Kidney glomerular epithelial cell (primary cell): ENCODE measurements at places on chromosomes 5 and 9.
A peak's percentile ranks its signal among the peaks of the same experiment; 100 is the strongest.

DNA sequence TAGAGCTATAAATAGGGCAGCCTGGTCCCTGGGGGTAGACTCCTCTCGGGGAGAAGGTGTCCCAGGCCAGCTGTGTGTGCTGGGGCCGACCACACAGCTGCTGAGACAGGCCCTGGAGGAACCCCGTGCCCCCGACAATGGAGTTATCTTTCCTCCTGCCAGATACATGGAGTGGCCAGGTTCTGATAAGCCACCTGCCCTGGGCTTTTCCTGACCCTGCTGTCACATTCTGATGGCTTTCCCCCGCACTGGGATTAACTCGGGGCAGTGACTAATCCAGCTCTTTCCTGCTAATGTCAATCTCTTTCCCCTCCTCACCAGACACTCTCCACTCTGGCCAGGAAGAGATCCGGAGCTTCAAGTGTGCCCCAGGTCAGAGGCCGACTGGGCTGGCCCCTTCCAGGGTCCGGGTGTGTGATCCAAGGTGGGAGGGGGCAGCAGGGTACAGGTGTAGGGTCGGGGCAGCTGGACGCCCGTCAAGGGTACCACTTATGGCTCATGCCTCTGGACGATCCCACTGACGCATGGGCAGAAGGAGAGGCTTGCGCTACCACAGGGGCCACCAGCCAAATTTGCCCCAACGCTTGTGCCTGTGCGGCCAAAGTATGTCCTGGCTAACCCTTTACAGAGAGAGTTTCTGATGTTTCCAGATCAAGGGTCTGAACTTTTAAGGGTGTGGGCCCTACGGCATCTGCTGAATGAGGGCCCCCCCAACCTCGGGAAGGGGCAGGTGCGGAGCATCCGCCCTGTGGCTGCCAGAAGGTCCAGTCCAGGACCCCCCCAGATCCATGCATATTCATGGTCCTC is 20.6 kb upstream of the COL5A1 start:
- DNase-seq: no peak

DNA sequence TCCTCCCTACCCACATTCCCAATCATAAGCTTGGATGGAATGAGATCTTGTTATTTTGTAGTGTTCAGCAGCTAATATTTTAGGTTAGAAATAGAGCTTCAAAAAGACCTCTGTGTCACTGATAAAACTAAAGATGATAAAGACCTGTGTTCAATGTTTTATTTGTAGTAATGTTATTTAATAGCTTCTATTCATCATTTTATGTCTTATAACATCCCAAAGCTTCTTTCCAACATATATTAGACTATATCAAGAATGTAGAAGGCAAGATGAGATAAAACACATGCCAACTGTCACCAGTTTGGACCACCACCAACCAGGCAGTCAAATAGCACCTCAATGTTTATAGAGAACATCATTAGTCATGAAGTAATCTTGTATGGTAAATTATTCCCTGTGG is 409.5 kb upstream of the ITGA1 start:
- no peak for DNase-seq

GRCh38 chr9:12614488-12614887 is 78.7 kb upstream of the TYRP1 start:
- DNase-seq: no peak

DNA sequence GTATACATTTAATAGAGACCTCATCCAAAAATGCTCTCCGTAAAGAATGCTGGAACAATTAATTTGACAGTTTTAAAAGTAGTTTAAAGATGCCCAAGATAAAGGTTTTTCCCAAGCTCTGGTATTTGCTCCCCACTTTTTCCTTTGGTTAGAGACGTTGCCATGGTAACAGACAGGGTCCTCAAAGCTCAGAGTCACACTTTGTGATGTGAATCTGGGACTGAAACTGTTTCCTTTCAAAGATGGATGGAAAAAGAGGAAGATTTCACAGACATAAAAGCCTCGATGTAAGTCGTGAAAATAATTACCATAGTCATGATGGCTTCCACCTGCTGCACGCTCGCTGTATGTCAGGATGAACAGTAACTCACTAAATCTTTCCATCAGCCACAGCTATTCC is 229.5 kb downstream of the MSX2 start:
- no peak for DNase-seq

GRCh38 chr9:107577140-107577776 is 87.7 kb upstream of the KLF4 start:
- DNase-seq: no peak

DNA sequence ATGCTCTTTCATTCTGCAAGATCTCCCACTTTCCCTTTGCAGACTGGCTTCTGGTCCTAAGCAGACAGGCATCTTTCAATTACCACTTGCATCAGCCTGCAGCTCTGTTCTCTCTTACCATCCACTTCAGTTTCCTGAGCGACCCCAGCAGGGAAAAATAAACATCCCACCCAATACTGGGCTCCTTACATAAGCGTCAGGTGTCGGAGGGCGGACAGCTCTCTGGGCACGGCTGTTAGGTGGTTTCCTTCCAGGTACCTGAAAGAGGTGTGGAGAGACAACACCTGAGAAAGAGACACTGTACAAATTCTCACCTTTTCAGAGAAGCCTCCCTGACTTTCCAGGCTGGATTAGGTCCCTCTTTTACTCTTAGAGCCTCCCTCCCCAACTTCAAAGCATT is 145.1 kb upstream of the PANK3 start:
- DNase-seq: no peak

GRCh38 chr5:55429613-55430253 is 105.0 kb downstream of the PLPP1 start:
- DNase-seq: no peak

DNA sequence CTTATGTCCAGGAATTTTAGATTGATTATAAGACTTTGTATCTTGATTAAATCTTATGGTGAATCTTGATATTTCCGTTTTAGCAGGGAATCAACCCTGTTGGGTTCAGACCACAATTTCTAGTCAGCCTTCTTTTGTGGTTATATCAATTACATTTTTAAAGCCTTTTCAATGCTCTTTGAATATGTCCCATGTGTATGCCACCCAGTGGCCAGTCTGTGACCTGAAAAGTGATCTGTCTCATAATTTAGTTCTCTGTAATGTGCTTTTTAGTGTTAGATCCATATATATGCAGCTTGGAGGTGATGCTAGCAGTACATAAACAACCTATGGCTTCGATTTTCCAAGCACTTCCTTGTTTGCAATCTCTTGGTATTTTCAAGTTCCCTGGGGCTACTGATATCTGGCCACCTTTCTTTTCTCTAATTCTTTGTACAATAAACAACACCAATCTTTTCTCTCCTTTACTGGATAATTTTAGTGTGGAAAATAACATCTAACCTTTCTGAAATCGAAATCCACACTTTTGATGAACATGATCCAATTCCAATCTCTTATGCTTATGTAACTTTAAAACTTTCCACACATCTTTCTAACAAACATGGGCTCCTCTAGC is 28.8 kb downstream of the PDE8B start:
- peak; percentile 3 for DNase-seq

- peak; percentile 92 for DNase-seq
Observed at GRCh38 chr9:738209-738915, 103.1 kb upstream of the DMRT1 start.

- no peak for DNase-seq
Observed at GRCh38 chr9:107653263-107653821, 163.8 kb upstream of the KLF4 start.

- DNase-seq: no peak
Observed at GRCh38 chr5:13945271-13945670, 783 bp upstream of the DNAH5 start.

GRCh38 chr9:34170237-34170991 is 8.4 kb upstream of the UBAP1 start:
- no peak for DNase-seq

- DNase-seq: no peak
Observed at GRCh38 chr9:97572196-97572891, 60.8 kb downstream of the TSTD2 start.

DNA sequence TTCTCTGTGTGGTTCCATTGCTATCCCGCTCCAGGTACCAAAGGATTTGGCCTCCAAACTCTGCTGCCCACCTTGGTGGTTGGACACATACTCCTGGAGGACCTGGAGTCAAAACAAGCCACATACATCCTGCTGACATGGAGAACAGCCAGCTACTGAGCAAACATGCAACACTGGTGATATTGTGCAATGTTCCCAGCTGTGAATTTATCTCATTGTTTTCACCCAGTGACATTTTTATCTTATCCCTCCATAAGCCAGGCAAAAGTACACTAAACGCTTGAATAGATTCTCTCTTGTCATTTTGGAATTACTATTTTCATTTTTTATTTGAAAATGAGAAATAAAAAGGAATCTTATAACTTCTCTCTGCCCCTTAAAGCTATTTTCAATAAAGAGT is 11.1 kb upstream of the CTSL start:
- DNase-seq: no peak

DNA sequence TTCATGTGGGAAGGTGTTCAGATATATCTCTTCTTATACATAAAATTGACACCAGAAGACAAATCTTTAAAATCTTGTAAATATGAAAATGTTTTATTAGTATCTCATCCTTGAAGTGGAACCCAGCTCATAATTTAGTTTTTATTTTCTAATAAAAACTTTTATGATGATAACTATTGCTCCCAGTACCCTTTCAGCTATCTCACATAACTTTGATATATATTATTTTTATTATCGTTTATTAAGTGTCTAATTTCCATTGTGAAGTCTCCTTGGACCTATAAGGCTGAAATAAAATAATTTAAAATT is 16.0 kb downstream of the PCDHB15 start:
- DNase-seq: no peak

GRCh38 chr9:97563458-97564135 is 62.1 kb downstream of the TMOD1 start:
- DNase-seq: no peak
